Smooth muscle cell of the umbilical artery (primary cell): ENCODE measurements at places on chromosomes 6 and 20. TPM values are rescaled to one million over a fixed set of nuclear protein-coding genes. Genes with fewer than 3 reads are reported as not detected.

The SNAI1 gene
- total RNA-seq = 0.30 and 0.69 TPM in 2 replicates

The KCNK5 gene
- not detected in 2 replicates for total RNA-seq

The TMEM244 gene
- total RNA-seq = not detected in 2 replicates

The HLA-DPB1 gene
- 2.4 TPM in 1 of 2 replicates, not detected in the other for total RNA-seq

The PAK1IP1 gene
- 20.5 and 22.0 TPM in 2 replicates for total RNA-seq

The ALDH8A1 gene
- 0.30 and 3.8 TPM in 2 replicates for total RNA-seq

The IMPG1 gene
- total RNA-seq = not detected in 2 replicates

The BPIFB2 gene
- total RNA-seq = not detected in 2 replicates

The BTN2A1 gene
- total RNA-seq = 14.9 and 21.1 TPM in 2 replicates

The FRK gene
- 0.09 and 0.30 TPM in 2 replicates for total RNA-seq

The MATN4 gene
- not detected in 2 replicates for total RNA-seq

The TXLNB gene
- 0.05 TPM in 1 of 2 replicates, not detected in the other for total RNA-seq

The ZC3H12D gene
- total RNA-seq = 0.05 and 0.30 TPM in 2 replicates

The DEFB124 gene
- not detected in 2 replicates for total RNA-seq

The HDGFL1 gene
- total RNA-seq = not detected in 2 replicates

The LTA gene
- total RNA-seq = not detected in 2 replicates

The COL21A1 gene
- 0.05 and 0.30 TPM in 2 replicates for total RNA-seq

The TRIM31 gene
- total RNA-seq = not detected in 2 replicates

The PABPC1L gene
- 6.2 and 19.2 TPM in 2 replicates for total RNA-seq

The CFAP61 gene
- total RNA-seq = 0.32 TPM in 1 of 2 replicates, not detected in the other

The BCAS1 gene
- not detected in 2 replicates for total RNA-seq

The GUCA1A gene
- total RNA-seq = 0.30 and 0.46 TPM in 2 replicates

The TP53TG5 gene
- total RNA-seq = not detected in 2 replicates

The GRIK2 gene
- total RNA-seq = 9.6 and 10.4 TPM in 2 replicates

The BPIFB4 gene
- not detected in 2 replicates for total RNA-seq

The GSTA3 gene
- total RNA-seq = not detected in 2 replicates

The CTCFL gene
- total RNA-seq = not detected in 2 replicates

The KIF25 gene
- total RNA-seq = 0.14 TPM in 1 of 2 replicates, not detected in the other

The SLC17A2 gene
- not detected in 2 replicates for total RNA-seq

The CCNC gene
- total RNA-seq = 48.2 and 76.3 TPM in 2 replicates

The MOG gene
- total RNA-seq = not detected in 2 replicates

The HLA-G gene
- total RNA-seq = not detected in 2 replicates

The GRM1 gene
- total RNA-seq = not detected in 2 replicates

The SLC22A7 gene
- not detected in 2 replicates for total RNA-seq

The MCCD1 gene
- not detected in 2 replicates for total RNA-seq

The TBX18 gene
- total RNA-seq = 3.6 and 14.5 TPM in 2 replicates

The EFCAB8 gene
- total RNA-seq = under 0.01 and 0.97 TPM in 2 replicates

The HLA-DQB1 gene
- not detected in 2 replicates for total RNA-seq

The CPXM1 gene
- total RNA-seq = 1.1 and 3.9 TPM in 2 replicates

The SLC13A3 gene
- total RNA-seq = 1.5 and 3.9 TPM in 2 replicates

The KIAA1755 gene
- total RNA-seq = 0.65 and 1.5 TPM in 2 replicates
